ENCODE measurements at places on chromosomes 4 and X.

GRCh38 chr4:87209696-87210095 lies 10.7 kb downstream of the KLHL8 start:
- DNase-seq = no peak

- no peak for DNase-seq
Measured at GRCh38 chr4:13445841-13446790, 38.0 kb downstream of the RAB28 start.

GRCh38 chr4:14920759-14921320 lies 81.4 kb upstream of the CPEB2 start:
- DNase-seq = no peak

DNA sequence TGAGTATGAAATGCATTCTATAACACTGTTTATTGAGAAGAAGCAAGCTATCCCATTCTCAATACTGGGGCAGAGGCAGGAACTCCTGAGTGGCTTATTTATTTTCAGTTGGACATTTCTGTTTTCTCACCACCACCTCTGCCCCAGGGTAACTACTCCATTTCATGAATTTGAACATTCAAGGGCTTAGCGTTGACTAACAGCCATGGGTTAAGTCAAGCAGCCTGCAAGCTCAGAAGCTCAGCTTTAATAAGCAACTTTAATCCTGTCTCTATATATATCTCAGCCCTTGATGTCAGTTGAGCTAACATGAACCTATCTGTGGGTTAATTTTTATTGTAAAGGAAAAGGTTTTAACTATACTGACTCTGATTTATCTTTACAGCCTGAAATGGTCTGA lies 93.8 kb downstream of the MBNL3 start:
- no peak for DNase-seq

- DNase-seq = peak; percentile 31
Measured at GRCh38 chrX:149825424-149825823, 43.7 kb downstream of the MAGEA9 start.
